ENCODE measurements at places on chromosomes 5 and 9.

DNA sequence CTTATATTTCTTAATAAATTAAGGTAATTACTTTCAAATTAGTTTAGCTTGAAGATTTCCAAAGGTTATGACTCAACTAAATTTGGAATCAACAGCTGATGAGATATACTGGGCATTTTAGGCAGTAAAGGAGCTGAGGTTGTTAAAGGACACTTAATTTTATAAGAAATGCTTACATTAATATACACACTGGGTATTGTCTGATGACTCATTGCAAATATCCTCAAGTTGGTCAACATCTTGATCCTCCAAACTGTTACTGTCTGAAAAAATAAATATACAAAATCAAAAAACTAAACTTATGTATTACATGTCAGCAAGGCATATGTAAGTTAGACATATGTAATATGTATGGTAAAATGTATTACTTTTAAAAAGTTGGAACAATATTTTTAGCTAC, 3.4 kb downstream of the GFM2 start:
- DNase-seq, result no peak

DNA sequence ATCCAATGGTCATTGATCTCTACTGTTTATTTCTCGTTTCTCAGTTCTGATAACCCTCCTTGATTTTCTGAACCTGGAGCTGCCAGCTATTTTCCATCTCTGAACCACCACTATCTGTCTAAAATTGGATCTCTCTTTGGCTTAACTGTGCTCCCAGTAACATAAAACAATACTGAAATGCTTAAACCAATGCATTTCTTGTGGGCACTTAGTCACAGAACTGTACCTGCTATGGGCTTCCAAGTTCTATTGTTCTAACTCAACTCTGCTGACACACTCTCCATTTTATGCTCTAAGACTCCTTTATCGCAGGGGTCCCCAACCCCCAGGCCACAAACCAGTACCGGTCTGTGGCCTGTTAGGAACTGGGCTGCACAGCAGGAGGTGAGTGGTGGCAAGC, 120.6 kb downstream of the LHFPL2 start:
- DNase-seq, result no peak

GRCh38 chr5:175867587-175868347, 3.6 kb upstream of the CPLX2 start:
- peak; percentile 73 for DNase-seq

DNA sequence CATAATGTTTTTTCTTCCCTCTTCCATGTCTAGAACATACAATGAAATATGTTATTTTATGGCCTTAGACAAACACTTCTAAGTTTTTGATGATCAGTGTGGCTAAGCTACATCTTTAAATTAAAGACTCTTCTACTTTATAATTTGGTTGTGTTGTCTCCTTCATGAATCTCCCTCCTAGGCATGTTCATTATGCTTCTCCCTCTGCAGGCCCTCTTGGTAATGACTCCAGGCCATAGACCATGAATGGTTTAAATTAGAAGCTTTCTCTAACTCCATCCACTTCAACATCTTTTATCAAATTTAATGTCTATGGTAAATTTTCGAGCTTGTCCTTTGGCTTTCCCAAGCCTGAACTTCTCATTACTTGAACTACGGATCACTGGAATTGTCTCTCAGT, 342.7 kb upstream of the ADAMTS16 start:
- DNase-seq, result no peak

DNA sequence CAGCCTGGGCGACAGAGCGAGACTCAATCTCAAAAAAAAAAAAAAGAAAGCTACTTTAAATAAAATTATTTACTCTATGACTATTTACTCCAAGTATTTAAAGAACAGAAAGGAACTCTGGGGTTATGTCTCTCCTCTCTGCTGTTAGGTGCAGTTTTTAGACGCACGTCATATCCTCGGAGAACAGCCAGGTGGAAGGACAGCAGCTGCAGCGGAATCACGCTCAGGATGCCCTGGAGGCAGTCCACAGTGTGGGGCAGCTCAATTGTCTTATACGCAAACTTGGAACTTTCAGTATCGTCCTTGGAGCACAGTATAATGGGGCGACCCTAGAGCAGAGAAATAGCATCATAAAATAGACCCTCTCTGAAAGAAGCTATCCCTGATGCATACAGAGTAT, 10.4 kb upstream of the MAPK9 start:
- DNase-seq, result no peak

DNA sequence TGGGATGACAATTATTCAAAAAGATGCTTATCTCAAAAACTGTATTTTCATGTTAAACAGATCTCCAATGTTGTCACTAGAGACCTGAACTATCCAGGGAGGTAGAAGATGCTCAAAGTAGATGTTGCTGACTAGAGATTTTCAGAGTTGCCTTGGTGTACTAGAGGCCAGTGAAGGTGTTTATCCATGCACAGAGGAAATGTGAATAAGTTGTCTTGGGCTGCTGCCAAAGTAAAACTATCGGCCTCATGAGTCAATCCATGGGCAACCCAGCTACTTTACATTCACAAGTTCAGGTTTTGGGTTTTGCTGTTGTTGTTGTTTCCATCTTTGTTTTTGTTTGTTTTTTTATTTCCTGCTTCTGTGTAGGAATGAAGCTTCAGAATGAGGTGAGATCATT, 141.1 kb upstream of the RANBP3L start:
- DNase-seq, result no peak

Data from NCI-H1417 (cell line).